ENCODE measurements at places on chromosomes 12 and 14.

- DNase-seq, result no peak
These were observed 5.3 kb downstream of the FGF6 start for GRCh38 chr12:4440187-4440941.

DNA sequence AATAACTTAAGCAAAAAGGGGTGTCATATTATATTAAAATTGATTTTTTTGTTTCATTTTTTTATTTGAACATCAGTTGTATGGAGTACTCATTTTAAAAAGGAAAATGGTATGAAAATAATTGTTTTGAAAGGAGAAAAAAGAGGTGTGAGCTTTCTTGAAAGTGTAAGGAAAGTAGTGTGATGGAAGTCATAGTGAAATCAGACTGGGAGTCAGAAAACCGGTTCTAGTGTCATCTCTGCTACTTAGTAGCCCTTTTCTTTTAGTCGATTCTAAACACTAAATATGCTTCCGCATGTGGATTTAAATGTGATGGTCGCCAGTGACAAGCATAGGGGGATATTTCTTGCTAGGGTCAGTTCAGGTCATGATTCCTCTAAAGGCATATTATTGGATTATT lies 1.8 kb upstream of the DYRK2 start:
- no peak for DNase-seq

DNA sequence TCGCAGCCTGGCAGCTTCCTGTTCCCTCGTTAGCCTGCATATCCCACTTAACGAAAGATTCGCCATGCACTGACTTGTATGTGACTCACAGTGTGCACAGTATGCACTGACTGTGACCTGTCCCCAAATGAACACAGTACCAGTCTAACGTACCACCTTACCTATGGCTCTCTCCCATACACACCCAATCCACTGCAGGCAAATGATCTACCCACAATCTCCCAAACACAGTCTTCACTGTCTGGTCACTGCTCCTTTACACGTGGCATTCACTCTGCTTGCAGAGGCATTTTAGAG lies 163.5 kb upstream of the EEA1 start:
- no peak for DNase-seq

DNA sequence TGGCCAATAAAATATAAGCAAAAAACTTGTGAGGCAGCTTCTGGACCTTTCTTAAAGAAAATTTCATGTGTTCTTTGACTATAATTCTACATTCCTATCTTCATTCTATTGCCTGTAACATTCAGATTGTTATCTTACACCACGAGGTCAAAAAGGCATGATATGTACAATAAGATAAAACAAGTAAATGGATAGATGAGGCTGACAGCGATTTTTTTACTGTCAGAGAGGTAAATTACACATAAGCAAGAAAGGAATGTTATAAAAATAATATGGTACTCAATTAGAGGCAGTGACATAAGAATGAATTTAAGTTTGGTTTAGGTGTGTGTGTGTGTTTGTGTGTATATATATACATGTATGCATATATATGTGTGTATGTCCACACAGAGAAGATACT lies 660.0 kb downstream of the C12orf50 start:
- DNase-seq, result no peak

DNA sequence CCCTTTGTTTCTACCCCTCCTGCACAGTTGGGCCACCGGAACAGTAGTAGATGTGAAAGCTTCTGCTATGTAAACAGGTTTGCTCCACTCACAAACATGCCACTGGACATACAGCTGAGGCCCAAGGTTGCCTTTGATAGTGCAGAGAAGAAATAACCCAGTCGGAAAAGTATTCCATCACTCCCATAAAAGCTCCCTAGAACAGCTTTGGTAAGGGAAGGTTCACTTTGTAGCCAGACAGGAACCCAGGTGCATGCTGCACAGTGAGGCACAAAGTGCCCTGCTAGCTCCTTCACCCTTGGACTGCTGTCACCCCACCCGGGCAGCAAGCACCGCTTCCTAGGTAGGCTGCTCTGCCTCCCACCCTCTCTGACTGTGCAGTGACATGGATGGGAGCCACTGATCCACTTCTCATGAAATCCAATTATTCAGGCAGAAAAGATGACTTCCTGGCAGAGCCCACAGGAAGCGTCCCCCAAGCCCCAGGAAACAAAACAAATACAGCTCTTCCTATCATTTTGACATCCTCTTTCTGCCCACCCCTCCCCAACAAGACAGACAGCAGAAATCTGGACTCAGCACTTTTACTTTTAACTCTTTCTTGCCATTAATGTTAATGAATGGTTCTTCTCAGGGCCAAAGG lies 100.2 kb downstream of the SRGAP1 start:
- DNase-seq, result peak; percentile 13

GRCh38 chr14:95452893-95453712 lies 63.3 kb downstream of the SYNE3 start:
- no peak for DNase-seq

- no peak for DNase-seq
These were observed 3.6 kb downstream of the FOXA1 start for GRCh38 chr14:37591311-37591940.

DNA sequence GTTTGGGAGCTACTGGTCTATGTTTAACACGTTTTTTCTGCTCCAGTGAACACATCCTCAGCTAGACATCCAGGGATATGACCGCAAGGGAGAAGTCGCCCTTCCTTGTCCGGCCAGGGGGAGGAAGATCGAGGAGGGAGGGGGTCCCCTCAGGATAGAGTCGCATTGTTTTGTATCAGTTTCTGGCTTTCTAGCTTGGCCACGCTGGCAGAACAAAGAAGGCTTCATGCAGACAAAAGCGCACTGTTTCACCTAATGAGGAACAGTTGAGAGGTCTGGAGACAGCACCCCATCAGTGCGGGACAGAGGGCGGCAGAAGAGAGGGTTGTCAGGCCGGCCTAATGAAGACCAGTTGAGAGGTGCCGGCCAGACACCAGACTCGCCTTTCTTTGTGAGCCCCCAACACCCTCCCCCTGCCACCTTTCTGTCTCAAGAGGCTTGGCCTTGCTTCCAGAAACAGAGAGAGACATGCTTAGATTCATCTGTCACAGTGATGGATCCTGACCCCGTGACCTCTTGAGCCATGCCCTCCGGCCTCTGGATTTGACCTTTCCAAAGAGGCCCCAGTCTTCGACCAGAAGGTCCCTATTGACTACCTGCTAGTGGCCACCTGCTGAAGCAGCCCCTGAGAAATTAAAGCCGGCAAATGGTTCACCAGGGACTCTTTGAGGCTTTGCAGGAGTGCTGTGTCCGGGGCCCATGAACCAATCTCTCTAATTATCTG lies 254.7 kb upstream of the TBX3 start:
- no peak for DNase-seq

DNA sequence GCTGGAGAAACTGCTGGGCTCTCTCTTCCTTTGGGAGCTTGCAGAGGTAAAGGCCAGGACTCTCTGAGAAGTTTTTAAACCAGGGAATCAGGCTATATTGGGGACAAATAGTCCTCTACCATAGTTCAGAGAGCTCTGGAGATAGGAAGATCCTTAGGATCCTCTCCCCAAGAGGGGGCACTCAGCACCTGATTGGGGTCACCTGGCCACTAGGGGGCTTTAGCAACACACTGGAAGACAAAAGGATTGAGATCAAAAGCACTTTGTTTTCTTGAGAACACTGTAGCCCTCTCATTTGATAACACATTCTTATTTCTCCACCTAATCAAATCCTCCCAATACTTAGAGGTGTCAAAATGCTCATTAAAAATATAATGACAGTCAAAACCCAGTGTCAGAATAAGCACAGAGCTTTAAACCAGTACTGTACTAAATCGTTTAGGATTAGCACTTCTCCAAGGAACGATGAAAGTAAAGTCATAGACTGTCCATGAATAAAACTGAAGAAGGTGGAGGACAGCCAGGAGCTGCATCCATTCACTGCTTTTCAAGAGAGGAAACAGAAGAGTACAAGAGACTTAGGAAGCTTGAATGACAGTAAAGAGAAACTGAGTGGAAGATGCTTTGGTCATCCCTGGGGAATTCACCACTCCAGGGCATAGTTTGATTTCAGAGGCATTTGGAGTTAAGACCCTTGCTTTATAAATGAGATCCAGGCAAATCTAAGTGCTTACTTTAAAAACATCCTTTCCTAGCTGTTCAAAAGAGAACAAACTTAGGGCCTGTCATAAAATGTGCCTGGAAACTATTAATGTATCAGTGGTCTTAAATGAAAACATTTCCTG lies 26.5 kb downstream of the BMP4 start:
- DNase-seq, result no peak

- DNase-seq, result no peak
These were observed 14.6 kb downstream of the CCDC88C start for GRCh38 chr14:91402771-91403600.
